ENCODE measurements at places on chromosomes 11 and 22.
A peak's percentile ranks its signal among the peaks of the same experiment; 100 is the strongest.

GRCh38 chr22:41612603-41613306, 8.1 kb downstream of the DESI1 start:
- no peak for DNase-seq

DNA sequence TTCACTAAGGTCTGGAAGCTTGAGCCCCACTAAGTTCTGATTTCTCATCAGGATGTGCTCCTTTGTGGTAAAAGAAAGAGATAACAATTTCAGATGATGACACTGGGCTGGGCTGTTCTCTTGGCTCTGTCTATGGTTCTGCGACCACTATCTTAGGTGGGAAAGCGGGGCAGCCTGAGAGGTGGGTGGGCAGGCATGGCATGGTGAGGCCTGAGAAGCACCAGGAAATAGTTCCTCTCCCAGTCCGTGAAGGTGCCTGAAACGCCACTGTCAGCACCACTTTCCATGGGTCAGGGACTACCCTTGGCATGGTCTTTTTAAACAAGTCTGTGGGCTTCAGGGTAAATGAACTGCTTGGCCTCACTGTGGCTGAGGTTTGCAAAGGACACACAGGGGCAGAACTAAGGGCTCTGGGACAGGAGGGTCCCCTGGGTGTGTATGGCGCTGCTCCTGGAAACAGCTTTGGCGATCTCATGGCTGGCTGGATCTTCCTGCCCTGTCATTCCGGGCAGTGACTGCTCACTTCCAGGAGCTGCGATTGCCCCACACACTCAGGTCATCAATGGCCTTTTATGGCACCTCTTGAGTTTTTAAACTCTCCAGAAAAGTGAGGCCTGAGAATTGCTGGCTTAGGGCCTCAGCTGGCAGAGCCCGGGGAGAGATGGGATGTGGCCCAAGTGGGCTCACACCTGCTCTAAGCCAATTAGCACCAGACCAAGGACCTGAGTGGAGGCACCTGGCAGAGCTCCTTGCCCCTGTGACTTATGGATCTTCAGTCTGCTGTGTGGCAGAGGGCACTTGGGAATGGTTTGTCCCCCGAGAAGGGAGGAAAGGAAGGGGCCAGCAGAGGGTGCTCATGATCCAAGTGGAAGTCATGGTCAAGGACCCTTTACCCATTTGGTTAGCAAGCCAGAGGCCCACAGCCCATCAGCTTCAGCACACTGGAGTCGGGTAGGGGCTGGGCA, 55.6 kb upstream of the LYVE1 start:
- no peak for DNase-seq

DNA sequence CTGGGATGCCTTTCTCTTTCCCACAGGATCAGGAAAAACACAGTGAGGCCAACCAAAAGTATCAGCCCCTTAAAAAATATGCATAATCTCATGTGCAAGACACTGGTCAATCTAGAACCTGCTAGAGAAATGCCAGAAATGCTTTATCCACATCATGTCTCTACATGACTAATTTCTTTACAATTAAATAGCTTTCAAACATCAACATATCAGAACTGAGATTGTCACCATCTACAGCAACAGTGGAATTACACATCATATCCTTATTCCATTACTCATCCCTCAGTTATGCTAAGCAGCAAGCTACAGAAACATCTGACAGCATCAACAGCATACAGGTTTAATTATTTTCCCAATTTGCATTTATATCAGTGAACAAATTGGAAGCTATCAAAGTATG, 78.8 kb downstream of the DDIAS start:
- DNase-seq = no peak

DNA sequence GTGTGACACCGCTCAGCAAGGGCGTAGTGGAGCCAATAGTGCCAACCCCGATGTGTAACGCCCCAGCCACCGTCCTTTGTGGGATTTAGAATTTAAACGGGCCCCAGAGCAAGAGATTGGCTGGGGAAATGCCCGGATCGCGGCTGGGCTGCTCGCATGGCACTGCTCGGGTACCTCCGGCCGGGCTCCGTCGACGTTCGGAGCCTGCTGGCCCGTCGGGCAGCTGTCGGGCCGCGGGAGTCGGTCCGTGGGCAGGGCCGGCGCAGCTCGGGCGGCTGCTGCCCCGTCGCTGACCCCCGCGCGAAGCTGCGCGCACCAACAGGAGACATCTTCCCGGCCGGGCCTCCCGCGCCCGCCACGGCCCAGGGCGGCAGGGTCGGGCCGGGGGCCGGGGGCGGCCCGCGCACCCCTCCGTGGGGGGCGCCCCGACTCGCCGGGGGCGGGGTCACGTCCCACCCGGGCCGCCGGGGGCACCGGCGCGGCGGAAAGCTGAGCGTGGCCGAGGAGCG, 1.3 kb upstream of the KDM2A start:
- DNase-seq = peak; percentile 68

DNA sequence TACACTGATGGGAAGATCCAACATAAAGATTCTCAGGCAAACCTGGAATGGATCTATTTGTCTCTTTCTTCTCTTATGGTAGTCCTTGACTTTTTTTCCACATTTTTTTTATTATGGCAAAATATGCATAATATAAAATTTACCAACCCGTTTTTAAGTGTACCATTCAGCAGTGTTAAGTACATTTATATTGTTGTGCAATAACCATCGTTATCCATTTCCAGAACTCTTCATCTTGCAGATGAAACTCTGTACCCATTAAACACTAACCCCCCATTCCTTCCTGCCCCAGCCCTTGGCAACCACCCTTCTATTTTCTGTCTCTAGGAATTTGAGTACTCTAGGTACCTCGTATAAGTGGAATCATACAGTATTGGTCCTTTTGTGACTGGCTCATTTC, 99.7 kb downstream of the DSCAML1 start:
- DNase-seq = no peak

DNA sequence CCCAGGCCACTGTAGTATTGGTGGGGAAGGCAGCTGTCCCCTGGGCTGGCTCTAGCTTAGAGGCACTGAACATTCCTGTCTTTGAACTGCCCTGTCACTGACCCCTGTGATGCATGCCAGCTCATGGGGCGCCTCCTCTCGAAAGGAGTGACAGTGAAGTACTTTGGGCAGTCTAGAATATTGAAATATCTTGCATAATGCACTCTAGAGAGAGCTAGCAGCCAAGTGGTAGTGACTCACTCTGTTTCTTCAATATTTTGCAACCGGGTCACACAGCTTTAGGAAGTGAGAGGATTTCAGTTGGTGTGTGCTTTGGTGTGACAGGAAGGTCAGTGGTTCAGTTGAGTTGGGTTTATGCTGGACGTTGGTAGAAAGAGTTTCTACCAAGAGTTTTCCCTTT, 35.5 kb upstream of the ST14 start:
- DNase-seq = no peak

DNA sequence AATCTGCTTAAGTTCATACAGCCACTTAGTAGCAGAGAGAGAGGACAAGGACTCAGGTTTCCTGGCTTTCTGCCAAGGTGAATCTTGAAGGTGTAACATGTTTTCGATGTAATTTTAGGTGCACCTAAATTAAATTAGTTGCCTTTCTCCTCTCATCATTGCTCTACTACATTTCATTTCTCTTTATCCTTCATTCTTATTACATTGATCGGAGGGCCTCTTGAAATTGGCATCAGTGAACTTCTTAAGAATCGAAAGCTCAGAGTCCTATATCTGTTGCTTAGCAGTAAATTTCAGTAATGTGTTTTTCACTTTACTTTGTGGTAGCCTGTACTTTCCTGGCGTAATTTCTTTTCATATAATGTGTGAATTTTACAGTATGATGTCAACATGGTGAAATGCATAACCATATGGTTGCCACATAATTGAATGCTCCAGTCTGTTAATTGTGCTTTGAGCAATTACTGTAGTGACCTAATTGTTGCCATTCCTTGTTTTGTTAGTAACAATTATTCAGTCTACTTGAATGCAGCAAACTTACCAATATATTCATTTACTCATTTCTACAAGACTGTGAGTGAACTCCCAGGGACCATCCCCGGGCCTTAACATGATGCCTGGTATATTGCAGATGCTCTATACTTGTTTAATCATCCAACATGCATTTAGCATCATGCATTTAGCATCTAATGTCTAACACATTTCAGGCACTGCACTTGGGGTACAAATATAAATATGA, 138.1 kb downstream of the MAML2 start:
- no peak for DNase-seq
